ENCODE measurements at places on chromosomes 1 and 21. TPM values are rescaled to one million over a fixed set of nuclear protein-coding genes. Genes with fewer than 3 reads are reported as not detected.

GRCh38 chr1:29465755-29466154 is 229.4 kb downstream of the PTPRU start:
- DNase-seq: no peak

DNA sequence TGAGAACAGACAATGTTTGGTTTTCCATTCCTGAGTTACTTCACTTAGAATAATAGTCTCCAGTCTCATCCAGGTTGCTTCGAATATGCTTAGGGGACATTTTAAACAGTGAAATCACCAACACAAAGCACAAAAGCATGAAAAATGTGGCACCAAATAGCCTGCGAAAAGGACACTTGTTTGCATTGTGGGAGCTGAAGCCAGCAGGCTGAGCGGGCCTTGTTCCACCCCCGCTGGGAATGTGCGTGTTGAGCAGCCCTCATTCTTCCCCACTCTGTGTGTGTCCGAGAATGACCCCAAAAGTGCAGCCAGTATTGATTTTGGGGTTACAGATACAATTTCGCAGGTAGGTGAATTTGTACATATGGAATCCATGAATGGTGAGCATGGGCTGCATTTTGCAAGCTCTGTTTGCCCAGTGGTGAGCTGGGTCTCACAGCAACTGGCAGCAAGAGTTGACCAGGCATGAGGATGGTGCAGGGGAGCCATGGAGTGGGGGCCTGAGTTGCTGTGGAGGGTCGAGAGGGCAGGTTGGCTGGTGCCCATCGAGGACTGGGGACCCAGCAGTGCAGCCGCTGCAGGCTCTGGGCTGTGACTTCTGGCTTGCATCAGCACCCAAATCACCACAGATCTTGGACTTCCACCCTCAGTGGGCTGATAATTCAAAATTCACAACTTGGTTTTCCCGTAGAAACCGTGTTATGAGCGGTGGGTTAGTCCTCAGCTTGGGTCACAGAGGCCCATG is 29.4 kb downstream of the NENF start:
- DNase-seq: no peak

- DNase-seq: no peak
Measured at GRCh38 chr1:74571891-74572290, 59.5 kb upstream of the LRRC53 start.

GRCh38 chr1:184595596-184595995 is 159.1 kb downstream of the EDEM3 start:
- DNase-seq: no peak

GRCh38 chr1:13730291-13730690 is 30.3 kb downstream of the PRDM2 start:
- no peak for DNase-seq

- no peak for DNase-seq
Measured at GRCh38 chr1:167795810-167796740, 74.3 kb downstream of the MPZL1 start.

DNA sequence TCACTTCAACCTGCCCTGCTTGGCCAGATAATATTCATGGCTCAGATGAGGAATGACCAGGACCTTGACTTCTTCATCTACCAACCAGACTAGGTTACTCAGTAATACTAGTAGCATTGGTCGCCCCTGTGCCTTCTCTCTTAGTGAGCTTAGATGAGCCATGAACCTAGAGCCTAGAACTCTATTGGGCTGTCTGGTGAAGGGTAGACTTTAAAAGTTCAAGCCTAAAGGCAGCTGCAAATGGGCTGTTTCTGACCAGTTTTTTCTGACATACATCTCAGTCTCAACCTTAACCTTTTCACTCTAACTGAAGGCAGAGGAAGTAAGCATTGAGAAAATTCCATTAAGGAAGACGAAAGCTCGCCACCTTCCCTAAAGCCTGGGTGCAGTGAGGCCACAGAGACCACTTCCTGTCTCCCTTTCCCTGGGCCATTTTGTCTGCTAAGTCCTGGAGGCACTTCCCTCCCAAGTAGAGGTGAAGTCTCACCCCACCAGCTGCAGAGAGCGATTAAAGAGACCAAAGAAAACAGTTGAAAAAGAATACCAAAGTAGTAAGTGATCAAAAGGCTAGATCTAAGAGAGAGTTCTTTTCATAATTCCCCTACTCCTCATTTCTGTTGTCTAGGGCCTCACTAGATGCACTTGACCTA is 53.3 kb downstream of the MTR start:
- no peak for DNase-seq

- DNase-seq: no peak
Measured at GRCh38 chr1:200062143-200062542, 34.6 kb downstream of the NR5A2 start.

GRCh38 chr1:156663178-156663577 is 14.0 kb downstream of the NES start:
- no peak for DNase-seq

GRCh38 chr1:42137766-42138165 is 15.4 kb upstream of the GUCA2B start:
- DNase-seq: peak; percentile 80

- no peak for DNase-seq
Measured at GRCh38 chr1:205396967-205397616, 24.8 kb downstream of the LEMD1 start.

DNA sequence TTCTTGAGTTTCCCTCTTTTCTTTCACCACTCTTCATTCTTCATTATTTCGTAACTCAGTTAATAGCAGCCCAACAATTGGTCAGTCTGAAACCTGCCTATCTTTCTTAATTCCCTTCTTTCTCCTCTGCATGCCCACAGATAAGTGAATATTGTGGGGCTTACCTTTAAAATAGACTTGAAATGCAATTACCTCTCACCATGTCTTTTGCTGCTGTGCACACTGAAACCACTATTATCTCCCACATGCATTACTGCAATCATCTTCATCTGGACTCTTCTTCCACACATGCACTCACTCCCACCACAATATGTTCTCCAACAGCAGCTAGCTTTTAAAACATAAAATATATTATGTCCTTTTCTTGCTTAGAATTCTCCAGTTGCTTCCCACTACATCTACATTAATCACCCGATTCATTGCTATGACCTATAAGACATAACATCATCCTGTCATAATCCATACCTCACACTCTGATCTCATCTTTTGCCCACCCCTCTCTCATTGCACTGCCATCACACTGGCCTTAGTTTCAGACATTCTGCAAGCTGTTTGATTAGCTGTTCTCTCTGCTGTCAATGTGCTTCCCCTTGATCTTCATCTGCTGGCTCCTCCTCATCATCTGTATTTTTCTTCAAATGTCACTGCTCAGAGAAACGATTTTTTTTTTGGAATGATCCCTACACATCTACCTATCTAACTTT is 304.8 kb downstream of the PTPRC start:
- no peak for DNase-seq

- DNase-seq: no peak
Measured at GRCh38 chr1:215140135-215140534, 57.6 kb downstream of the KCNK2 start.

- DNase-seq: no peak
Measured at GRCh38 chr1:56413671-56414199, 165.6 kb downstream of the PLPP3 start.

- no peak for DNase-seq
Measured at GRCh38 chr1:160522622-160523345, at the start of gene SLAMF6. Gene SLAMF6, minus strand, starts transcription at chr1:160523255. Its CDS starts 63 bp downstream, at chr1:160523192.

- no peak for DNase-seq
Measured at GRCh38 chr1:7032992-7033391, 247.7 kb downstream of the CAMTA1 start.

- no peak for DNase-seq
Measured at GRCh38 chr1:44584167-44584566, 90.1 kb downstream of the TMEM53 start.

- no peak for DNase-seq
Measured at GRCh38 chr1:201883786-201884185, 4.9 kb upstream of the SHISA4 start.

DNA sequence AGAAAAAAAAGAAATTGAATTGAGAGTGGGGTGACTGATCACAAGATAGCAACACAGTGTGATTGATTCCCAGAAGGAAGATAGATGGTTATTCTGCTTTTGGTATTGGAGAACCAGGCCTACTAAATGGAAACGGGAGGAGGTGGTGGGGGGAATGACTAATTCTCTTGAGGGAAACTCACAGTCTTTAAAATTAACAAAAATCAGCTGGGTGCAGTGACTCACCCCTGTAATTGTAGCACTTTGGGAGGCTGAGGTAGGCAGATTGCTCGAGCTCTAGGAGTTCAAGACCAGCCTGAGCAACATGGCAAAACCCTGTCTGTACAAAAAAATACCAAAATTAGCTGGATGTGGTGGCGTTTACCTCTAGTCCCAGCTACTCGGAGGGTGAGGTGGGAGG is 134.6 kb upstream of the PDE4B start:
- DNase-seq: no peak

GRCh38 chr1:109257682-109258421 is 8.5 kb downstream of the CELSR2 start:
- no peak for DNase-seq

- no peak for DNase-seq
Measured at GRCh38 chr1:44334968-44335367, 20.1 kb downstream of the ERI3 start.

DNA sequence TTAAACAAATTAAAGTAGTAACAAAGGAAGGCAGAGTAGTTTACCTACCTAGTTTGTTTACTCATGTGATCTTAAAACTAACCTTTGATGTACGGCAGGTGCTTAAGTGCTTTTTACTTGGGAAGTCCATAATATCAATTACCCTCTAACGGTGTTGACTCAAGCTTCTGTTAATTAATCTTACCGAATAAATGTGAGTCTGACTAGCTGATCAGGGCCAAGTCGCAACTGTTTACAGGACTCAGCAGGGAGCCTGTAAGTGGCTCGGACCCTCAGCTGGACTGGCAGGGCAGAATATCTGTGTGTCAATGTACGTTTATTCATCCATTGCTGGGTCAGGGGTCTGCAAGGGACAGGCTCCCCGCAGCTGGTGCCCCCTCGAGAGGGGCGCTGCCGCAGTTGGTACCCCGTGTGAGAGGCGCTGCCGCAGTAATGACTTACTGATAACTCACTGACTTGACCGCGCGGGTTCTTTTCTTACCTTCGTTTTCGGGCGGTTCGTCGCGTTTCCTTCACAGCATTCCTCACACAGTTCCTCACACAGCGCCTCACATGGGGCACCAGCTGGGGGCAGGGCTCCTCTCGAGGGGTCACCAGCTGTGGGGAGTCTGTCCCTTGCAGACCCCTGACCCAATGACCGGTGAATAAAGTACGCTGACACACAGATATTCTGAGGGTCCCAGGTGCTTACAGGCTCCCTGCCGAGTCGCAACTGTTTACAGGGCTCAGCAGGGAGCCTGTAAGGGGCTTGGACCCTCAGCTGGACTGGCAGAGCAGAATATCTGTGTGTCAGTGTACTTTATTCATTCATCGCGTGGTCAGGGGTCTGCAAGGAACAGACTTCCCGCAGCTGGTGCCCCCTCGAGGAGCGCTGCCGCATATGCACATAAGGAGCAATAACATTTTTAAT is 3.0 kb downstream of the FMO1 start:
- no peak for DNase-seq

- no peak for DNase-seq
Measured at GRCh38 chr1:227242811-227243682, 75.2 kb downstream of the CDC42BPA start.

DNA sequence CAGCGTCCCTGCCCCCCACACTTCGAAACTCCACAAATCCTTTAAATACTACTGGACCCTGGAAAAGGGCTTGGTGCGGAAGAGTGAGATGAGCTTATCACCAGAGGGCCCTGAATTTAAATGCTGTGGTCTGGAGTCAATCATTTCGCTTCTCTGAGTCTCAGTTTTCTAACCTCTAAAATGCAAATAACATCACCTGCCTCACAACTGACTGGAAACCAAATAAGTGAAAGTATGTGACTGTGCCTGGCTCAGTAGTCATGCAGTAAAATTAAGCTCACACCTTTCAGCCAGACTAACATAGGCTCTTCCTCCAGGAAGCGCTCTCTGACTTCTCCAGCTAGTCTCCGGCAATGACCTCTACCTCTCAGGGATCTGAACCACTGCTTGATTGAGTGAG is 4.2 kb downstream of the GJA4 start:
- no peak for DNase-seq

The SELENBP1 gene
- 8.1 TPM for total RNA-seq

The NTNG1 gene
- not detected for total RNA-seq

The EFNA3 gene
- 2.1 TPM for total RNA-seq

The LENEP gene
- total RNA-seq: not detected

The LCE6A gene
- not detected for total RNA-seq

The THEM5 gene
- total RNA-seq: not detected

The CR1 gene
- not detected for total RNA-seq

The CFHR2 gene
- total RNA-seq: not detected

The CRYAA gene
- total RNA-seq: not detected

The OR2T33 gene
- total RNA-seq: not detected
